ENCODE measurements at places on chromosomes 2 and 18.

DNA sequence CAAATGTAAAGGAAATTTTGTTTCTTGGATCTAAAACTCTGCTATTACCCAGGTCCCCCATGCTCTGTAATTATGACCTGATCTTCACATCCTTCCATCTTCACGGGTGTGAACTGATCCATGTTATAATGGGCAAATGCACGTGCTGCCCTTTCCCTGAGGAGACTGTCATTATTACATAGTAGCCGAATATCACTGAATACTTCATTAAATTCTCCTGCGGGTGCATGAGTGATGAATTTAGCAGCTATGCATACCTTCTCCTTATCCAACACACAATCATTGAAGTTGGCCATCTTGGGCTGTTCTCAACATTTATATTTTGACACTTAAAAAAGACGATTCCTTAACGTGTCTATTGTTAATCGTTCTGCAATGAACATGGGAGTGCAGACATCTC lies 153.4 kb downstream of the BAZ2B start:
- no peak for DNase-seq

DNA sequence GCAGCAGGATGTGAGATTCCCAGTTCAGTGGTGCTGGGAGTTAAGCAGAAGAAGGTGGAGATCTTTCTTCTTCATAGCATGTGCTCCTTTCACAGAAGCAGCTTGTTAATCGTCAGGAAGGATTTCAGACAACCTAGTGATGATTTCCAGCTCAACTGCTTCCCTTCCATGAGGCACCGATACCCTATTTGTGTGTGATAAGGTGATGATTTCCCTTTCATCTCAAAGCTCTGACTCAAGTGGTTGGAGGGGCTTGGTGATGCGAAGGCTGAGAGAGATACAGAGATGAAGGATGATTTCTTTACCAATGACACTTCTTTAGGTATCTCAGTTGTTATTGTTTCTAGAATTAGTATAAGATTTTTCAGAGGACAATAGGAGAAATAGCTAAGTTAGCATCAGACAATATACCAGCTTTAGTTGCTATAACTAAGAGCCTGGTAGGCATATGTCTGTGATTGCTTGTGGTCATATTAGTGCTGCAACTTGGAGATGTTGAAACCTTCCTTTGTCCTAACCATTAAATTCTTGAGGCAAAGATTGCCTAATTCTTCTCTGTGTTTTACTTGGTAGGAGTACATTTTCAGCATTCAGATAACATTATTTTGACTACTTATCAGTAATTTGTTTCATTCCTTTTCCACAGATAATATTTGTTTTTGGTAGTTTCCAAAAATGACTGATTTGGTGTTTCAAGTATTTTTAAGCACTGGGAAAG lies 111.3 kb downstream of the PLCL1 start:
- no peak for DNase-seq

- no peak for DNase-seq
Observed at GRCh38 chr2:184920451-184920965, 322.2 kb downstream of the ZNF804A start.

GRCh38 chr2:208627916-208628315 lies 221.3 kb downstream of the PTH2R start:
- DNase-seq, result no peak

- DNase-seq, result no peak
Observed at GRCh38 chr2:125679903-125680302, 976.1 kb upstream of the GYPC start.

DNA sequence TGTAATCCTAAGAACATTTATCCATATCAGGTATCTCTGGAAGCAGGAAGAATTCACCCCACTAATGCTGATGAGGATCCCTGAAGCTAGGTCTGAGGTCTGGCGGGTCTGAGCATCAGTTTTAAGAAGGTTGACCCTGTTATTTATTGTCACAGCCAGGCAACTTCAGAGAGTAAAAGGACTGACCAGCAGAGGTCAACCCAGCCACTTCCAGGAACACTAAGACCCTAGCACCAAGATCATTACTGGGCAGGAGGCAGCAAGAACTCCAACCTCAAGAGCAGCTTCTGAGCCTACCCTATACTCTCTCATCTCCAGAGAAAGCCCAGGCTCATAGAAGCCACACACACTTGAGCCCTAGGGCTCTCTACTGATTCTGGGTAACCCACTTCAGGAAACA lies 901.4 kb downstream of the DCDC2C start:
- no peak for DNase-seq

- peak; percentile 96 for DNase-seq
Observed at GRCh38 chr2:202098291-202098690, 25.2 kb downstream of the KIAA2012 start.

DNA sequence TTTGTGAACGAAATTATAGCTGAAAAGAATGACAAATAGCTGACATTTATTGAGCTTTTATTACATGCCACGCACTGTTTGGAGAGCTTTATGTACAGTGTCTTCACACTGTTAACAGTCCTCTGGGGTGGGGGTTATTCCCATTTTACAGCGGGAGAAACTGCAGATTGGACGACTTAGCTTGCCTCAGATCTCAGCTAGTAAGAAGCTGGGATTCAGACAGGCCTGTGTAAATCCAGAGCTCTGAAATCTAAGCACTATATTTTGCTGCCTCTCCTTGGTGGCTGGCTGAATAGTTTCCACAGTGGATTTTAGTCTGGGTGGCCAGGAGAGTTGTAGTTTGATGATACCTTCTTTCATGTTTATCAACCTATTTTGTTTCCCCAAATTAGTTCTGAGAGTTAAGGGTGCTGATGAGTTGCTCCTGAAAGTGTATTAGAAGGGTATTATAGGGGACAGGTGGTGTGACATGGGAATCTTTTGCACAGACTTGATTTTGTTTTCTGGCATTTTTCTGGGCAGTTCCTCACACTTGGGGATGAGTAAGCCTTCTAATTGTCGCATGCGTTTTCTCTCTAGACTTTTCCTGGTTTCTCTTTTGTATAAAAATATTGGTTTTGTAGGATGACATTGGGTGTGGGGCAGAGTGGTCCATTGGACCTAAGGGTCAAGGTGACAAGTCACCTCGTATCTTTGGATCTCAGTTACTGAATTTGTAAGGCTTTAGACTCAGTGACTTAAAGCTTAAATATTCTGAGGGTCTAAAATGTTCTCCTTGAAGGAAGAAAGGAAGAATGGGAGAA lies 1.5 kb downstream of the ACSL3 start:
- no peak for DNase-seq

- no peak for DNase-seq
Observed at GRCh38 chr2:172672114-172672513, 63.5 kb upstream of the RAPGEF4 start.

- DNase-seq, result no peak
Observed at GRCh38 chr18:24731981-24732380, 271.5 kb downstream of the HRH4 start.

DNA sequence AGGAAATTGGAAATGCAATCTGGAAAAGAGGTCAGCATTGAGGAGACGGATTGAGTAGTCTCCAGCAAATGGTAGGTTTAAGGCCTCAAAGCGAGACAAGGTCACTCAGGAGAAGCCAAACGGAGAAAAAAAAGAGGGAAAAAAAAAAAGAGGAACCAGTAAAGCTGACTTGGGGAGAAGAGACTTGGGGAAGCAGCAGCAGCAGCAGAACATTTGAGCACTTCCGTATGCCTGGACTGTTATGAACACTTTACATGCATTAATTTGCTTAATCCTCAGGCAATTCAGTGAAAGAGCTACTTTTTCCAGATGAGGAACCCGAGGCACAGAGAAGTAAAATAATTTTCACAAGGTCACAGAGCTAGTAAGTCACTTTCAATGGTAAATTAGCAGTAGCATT lies 81.3 kb downstream of the OSBPL6 start:
- DNase-seq, result peak; percentile 61

DNA sequence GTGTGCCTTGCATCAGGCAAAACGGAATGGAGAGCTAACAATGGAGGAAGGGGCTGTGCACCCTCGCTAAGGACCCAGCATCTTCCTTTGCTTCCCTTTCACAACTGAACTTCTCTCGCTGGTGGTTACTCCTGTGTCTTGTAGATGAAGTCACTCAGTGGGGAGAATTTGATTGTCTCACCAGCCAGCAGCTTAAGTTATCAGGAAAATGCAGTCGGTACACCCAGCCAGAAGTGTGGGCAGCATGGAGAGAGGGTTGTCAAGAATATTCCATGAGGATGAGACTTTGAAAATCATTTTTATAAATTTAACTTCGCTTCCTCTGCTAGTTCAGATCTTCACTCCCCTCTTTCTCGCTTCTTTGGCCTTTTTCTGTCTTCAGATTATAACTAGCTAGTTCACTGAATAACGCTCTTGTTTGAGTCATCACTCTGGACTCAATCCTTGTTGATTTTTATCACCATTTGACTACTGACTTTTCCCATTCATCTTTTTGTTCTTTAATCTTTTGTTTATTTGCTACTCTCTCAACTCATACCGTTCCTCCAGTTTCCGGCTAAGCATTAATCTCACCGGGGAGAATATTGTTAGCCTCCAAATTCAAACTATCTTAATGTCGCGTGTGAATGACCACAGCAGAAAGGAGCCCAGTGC lies 221.7 kb downstream of the CD226 start:
- no peak for DNase-seq

DNA sequence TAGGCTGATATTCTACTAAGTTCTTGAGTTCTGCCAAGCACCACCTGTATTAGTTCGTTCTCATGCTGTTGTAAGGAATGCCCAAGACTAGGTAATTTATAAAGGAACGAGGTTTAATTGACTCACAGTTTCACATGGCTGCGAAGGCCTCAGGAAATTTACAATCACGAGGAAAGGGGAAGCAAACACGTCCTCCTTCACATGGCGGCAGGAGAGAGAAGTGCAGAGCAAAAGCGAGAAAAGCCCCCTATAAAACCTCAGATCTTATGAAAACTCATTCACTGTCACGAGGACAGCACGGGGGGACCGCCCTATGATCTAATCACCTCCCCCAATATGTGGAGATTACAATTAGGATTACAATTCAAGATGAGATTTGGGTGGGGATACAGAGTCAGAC lies 47.7 kb upstream of the YWHAQ start:
- peak; percentile 61 for DNase-seq

DNA sequence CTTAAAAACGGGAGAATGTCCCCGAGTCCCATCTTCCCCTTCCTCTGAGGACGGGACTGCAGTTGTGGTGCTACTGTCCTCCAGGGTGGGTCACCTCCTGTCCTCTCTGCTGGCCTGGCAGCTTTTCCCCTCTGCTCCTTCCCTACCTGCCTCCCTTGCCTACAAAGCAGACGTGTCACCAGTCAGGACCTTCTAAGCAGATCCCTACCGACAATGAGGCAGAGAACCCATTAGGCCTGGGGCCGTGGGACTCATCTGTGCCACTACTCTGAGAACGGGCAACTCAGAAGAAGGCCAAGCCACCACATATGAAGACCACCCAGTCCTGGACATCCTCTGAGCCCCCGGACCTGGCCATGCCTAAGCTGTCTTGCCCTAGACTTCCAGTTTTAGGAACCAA lies 103.0 kb upstream of the TEX51 start:
- no peak for DNase-seq
